ENCODE measurements at places on chromosomes 2 and 18. TPM values are rescaled to one million over a fixed set of nuclear protein-coding genes. Genes with fewer than 3 reads are reported as not detected.

DNA sequence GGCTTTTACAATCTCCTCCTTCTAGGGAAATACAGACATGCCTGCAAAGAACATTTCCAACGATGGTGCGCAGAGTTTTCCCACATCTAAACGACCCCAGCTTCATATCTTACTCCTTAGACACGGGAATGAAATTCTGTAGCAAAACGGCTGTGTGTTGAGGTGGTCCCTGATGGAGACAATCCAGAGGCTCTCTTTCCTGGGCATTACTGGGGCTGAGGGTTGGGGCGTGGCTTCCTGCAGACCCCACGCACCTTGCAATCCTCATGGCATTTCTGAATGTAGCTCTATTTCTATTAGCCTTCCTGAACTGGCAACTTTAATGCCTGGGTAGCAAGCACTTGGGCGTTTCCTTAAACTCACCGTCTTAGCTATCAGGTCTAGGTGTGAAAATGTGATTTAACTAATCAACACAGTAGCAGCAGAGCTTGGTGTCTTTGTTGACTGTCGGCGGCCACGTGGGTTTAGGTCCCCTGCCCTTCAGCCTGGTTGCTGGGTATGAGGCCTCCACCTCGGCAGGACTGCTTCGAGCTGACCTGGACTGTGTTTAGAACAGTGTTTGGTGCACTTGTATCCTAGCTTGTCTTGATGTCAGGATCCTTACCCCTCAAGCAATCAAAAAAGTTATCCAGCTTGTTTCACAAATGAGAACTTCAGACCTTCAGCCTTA is 242.8 kb downstream of the GBX2 start:
- no peak for DNase-seq
- H3K27ac ChIP-seq = no peak overlapping the region
- no peaks in the 10 kb centered on the region for H3K36me3 ChIP-seq
- H3K27me3 ChIP-seq = no peaks in the 10 kb centered on the region

DNA sequence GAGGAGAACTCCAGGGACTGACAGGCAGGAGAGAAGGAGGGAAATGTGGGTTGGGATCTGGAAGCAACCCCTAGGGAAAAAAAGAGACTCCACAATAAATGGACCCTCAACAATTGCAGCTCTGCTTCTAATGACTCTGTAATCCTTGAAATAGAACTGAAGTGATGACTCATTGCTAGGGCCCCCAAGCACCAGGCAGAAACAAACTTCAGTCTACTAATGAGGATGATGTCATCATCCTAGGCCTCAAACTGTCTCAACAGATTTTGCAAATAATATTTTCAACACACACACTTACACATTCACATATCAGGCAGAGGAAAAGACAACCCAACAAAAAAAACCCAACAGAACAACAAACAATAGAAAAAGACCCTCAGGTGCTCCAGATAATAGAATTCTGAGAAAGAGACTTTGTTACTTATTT is 143.3 kb downstream of the HDAC4 start:
- no peak overlapping the region for H3K4me3 ChIP-seq
- peak overlapping the region; percentile 70 for H3K27ac ChIP-seq
- peaks cover 29% of the 10 kb centered on the region for H3K4me1 ChIP-seq
- H3K27me3 ChIP-seq = no peaks in the 10 kb centered on the region
- H3K36me3 ChIP-seq = no peaks in the 10 kb centered on the region

GRCh38 chr18:31046916-31047315 is 4.4 kb upstream of the DSC3 start:
- H3K27ac ChIP-seq = no peak overlapping the region
- H3K27me3 ChIP-seq = no peaks in the 10 kb centered on the region
- no peak overlapping the region for H3K4me3 ChIP-seq
- no peaks in the 10 kb centered on the region for H3K4me1 ChIP-seq
- no peaks in the 10 kb centered on the region for H3K36me3 ChIP-seq

- DNase-seq = no peak
- H3K27ac ChIP-seq = no peak overlapping the region
- H3K27me3 ChIP-seq = no peaks in the 10 kb centered on the region
- H3K36me3 ChIP-seq = peaks cover 41% of the 10 kb centered on the region
Measured at GRCh38 chr2:26099933-26100332, 66.0 kb downstream of the RAB10 start.

DNA sequence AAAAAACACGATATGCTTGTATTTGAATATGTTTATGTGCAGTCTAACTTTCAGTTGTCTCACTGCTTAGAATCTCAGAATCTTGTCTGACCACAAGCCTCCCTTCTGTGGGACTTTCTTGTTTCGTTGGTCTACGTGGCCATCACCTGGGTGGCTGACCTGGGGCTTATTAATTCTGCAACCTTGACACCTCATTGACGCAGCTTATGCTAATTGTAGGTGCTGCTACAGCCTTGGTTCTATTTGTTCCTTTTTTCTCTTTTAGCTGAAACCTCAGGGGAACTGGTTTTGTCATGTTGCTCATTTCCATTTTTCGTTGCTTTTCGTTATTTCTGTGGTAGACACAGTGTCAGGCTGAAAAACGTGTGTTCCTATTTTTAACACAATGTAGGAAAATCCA is 273.7 kb downstream of the SLC4A3 start:
- no peak overlapping the region for H3K4me3 ChIP-seq
- H3K27ac ChIP-seq = no peak overlapping the region
- no peaks in the 10 kb centered on the region for H3K36me3 ChIP-seq
- H3K4me1 ChIP-seq = no peaks in the 10 kb centered on the region

GRCh38 chr2:54455131-54455562 is 980 bp upstream of the SPTBN1 start:
- no peak overlapping the region for H3K27ac ChIP-seq
- H3K4me3 ChIP-seq = peak overlapping the region; percentile 97
- H3K27me3 ChIP-seq = no peaks in the 10 kb centered on the region
- no peak for DNase-seq

GRCh38 chr2:16186661-16187481 is 246.5 kb downstream of the MYCN start:
- H3K27ac ChIP-seq = no peak overlapping the region
- H3K36me3 ChIP-seq = no peaks in the 10 kb centered on the region
- H3K27me3 ChIP-seq = no peaks in the 10 kb centered on the region
- no peak overlapping the region for H3K4me3 ChIP-seq

DNA sequence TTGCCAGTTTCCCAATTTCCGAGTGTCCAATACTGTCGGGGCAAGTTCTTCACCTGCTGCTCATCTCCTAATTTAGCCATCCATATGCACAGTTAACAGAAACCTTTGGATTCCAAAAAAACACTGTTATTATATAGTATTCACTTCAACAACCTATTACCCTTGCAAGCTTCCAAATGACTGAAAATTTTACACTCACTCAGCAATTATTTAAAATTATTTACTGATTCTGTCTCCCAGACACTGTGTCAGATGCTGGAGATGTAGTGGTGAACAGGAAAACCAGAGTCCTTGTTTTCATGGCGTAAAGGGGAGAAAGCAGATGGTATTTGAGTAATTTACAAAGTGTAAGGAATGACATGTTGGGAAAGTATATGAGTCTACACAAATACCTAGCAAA is 53.7 kb upstream of the BMPR2 start:
- no peaks in the 10 kb centered on the region for H3K27me3 ChIP-seq
- DNase-seq = no peak
- H3K27ac ChIP-seq = no peak overlapping the region
- no peaks in the 10 kb centered on the region for H3K36me3 ChIP-seq
- peaks cover 10% of the 10 kb centered on the region for H3K4me1 ChIP-seq

DNA sequence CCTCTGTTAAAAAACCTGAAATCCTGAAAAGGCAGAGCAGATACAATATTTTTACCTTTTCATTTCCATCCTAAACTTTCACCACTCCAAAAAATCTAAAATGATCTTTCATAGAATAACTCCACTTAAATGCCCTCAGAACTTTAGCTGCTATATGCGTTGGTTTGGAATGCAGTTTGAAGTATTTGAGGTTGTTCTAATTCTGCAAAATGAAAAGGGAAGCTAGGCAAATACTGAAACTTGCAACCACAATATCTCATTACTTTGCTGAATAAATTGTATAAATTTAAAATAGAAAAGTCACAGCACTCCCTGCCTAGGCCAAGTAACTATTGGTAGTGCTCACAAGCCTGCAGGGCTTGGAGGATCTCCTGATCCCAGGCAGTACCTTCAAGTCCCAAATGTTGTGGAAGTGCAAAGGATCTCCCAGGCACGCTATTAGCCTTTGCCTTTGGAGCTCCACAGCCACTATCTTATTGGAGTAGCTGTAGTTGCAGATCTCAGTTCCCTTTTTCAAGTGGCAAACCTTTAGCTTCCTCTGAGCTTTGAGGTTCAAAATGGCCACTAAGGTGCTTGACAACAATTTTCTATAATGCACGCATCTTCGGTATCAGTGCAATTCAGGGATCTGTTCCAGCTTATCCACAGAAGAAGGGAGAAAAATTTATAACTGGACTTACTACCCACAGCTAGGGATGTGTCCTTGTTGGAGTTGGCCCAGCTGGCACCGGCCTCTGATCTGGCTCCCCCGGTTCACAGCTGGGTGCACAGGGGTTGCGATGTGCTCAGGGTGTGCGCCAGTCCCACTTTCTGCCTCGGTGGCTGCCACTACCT is 43.4 kb upstream of the ANKRD62 start:
- no peaks in the 10 kb centered on the region for H3K4me1 ChIP-seq
- DNase-seq = no peak
- no peaks in the 10 kb centered on the region for H3K27me3 ChIP-seq
- H3K4me3 ChIP-seq = no peak overlapping the region
- H3K36me3 ChIP-seq = no peaks in the 10 kb centered on the region

- H3K4me1 ChIP-seq = peaks cover 11% of the 10 kb centered on the region
- H3K27me3 ChIP-seq = no peaks in the 10 kb centered on the region
- H3K4me3 ChIP-seq = no peak overlapping the region
- no peak overlapping the region for H3K27ac ChIP-seq
- DNase-seq = no peak
Measured at GRCh38 chr2:109134741-109135358, 5.8 kb downstream of the SH3RF3 start.

GRCh38 chr18:57942493-57942892 is 101.5 kb upstream of the NEDD4L start:
- H3K27ac ChIP-seq = no peak overlapping the region
- no peaks in the 10 kb centered on the region for H3K27me3 ChIP-seq
- no peak overlapping the region for H3K4me3 ChIP-seq
- H3K36me3 ChIP-seq = no peaks in the 10 kb centered on the region

DNA sequence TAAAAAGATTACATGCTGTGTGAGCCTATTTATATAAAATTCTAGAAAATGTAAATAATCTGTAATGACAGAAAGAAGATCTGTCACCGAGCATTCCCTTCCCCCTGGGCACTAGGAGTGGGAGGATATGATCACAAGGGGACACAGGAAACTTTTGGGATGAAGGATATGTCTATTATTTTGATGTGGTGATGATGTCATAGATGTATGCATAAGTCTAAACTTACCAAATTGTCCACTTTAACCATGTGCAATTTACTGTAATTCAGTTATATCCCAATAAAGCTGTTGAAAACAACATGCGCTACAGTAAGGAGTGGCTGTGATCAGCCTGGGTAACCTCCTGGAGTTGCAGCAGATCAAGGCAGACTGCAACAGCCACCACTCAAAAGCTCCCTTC is 148.9 kb downstream of the ZBTB7C start:
- H3K4me3 ChIP-seq = no peak overlapping the region
- no peaks in the 10 kb centered on the region for H3K36me3 ChIP-seq
- no peak overlapping the region for H3K27ac ChIP-seq
- H3K27me3 ChIP-seq = peaks cover 5% of the 10 kb centered on the region
- no peak for DNase-seq

DNA sequence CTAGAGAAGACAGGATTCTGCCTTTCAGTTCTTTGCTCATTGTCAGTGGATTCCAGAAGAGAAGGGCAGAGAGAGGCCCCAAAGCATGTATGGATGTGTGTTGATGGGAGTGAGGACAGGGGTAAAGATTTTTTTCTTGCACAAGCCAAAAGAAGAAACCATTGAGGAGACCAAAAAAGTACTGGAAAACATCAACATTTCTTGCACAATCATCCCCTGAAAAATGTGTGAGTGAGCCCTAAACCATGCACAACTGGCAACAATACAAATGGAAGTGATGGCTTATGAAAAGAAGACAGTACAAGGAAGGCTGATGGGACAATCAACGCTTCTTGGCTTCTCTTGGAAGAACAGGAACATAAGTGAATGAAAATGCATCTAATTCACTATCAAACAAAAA is 5.6 kb upstream of the SMAD7 start:
- peaks cover 83% of the 10 kb centered on the region for H3K4me1 ChIP-seq
- H3K36me3 ChIP-seq = peaks cover 4% of the 10 kb centered on the region
- DNase-seq = no peak
- no peaks in the 10 kb centered on the region for H3K27me3 ChIP-seq

ESPNL gene
- total RNA-seq = 6.9 TPM

MBP gene
- total RNA-seq = not detected

TNFAIP6 gene
- 1.5 TPM for total RNA-seq

GREB1L gene
- total RNA-seq = 0.81 TPM

MYO5B gene
- total RNA-seq = 0.97 TPM

EVX2 gene
- not detected for total RNA-seq

DYNAP gene
- total RNA-seq = not detected

ARHGAP15 gene
- not detected for total RNA-seq

NTSR2 gene
- total RNA-seq = not detected

UNC50 gene
- total RNA-seq = 56.0 TPM

G6PC2 gene
- not detected for total RNA-seq

MC4R gene
- total RNA-seq = not detected

INPP4A gene
- 16.9 TPM for total RNA-seq
